ENCODE measurements at places on chromosomes 3 and 15. TPM values are rescaled to one million over a fixed set of nuclear protein-coding genes. Genes with fewer than 3 reads are reported as not detected.

DNA sequence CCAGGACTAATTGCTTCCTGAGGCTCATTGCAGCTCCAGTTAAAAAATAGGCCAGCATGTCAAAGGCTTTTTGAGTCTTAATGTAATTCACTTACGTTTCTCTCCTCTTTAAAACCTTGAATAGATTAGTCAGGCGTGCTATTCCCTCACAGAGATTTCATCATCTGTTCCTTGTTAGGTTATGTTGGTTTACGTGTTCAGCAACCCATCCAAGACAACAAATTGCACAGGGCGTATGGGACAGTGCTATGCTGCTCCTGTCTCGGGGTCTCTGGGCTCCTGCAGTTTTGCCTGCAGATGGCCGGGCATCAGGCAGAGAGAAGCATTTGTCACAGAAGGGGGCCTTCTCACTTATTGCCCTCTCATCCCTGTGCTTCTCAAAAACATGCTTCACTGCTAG lies 117.1 kb downstream of the CHDH start:
- no peak for DNase-seq

DNA sequence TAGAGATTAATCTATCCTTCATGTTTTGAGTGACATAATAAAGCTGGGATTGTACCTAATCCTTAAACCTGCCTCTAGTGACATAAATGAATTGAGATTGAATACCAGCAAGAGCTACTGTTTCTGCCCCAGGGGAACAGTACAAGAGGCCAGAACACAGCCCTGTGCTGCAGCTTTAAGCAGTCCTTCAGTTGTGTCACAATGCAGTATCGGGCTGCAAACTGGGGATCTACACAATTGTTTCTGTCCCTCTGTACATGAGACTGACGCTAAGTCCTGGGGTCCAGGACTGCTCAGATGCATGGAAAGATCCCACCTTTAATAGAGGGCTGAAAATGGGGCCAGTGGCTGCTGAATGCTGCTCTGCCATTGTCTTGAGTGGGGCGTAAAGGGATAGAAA lies 87.5 kb downstream of the MINAR1 start:
- DNase-seq: no peak

GRCh38 chr3:162224746-162225145 lies 728.1 kb downstream of the OTOL1 start:
- peak; percentile 4 for DNase-seq

- DNase-seq: no peak
These were observed 503.4 kb upstream of the CBLB start for GRCh38 chr3:106371971-106372805.

DNA sequence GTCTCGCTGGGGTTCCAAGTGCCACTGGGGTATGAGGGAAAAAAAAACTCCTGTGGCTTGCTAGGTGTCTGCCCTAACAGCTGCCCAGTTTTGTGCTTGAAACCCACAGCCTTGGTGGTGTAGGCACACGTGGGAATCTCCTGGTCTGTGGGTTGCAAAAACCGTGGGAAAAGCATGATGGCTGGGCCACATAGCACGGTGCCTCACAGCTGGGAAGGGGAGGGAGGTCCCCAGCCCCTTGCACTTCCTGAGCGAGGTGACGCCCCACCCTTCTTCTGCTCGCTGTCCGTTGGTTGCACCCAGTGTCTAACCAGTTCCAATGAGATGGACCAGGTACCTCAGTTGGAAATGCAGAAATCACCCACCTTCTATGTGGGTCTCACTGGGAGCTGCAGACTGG lies 144.3 kb downstream of the KBTBD8 start:
- no peak for DNase-seq

- DNase-seq: no peak
These were observed 138.0 kb upstream of the SMAD3 start for GRCh38 chr15:66927201-66928077.

DNA sequence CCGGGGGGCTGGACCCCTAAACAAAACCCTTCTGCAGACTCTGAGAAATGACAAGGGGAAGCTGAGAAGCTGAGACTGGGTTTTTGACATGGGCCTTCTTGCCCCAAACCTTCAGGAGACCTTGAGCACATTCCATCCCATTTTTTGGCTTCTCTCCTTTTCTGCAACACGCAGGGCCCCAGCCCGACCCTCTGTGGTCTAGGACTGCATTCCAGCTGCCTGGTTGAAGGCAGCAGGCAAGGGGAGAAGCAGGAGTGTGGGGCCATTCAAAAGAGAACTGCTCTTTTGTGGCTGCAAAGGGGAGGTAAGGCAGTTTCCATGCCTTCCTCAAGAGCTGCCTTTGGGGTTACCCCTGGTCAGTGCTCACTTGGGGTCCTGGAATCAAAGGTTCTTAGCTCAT lies 263.0 kb downstream of the TLE3 start:
- no peak for DNase-seq

GRCh38 chr3:190074817-190075216 lies 45.9 kb downstream of the P3H2 start:
- DNase-seq: no peak

- DNase-seq: peak; percentile 36
These were observed 8.6 kb downstream of the ZNF445 start for GRCh38 chr3:44468572-44469520.

GRCh38 chr3:82078246-82078645 lies 316.8 kb upstream of the GBE1 start:
- DNase-seq: no peak

DNA sequence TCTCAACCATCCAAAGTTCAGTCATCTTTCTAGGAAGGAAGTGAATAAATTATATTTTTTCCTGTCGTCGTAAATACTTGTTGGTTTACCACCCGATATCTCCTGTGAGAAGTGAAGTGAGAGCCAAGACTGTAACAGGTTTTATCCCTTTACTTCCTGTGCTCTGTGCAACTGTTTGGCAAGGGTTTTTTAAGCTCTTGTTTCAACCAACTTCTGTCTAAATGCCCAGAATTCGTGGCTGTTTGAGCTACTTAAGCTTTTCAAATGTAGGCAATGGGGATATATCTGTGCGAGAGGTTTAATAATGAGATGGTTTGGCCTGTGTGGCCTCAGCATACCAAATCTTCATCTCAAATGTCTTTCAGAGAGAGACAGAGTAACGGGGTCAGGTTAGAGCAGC lies 134.7 kb downstream of the LRTM1 start:
- DNase-seq: peak; percentile 1

DNA sequence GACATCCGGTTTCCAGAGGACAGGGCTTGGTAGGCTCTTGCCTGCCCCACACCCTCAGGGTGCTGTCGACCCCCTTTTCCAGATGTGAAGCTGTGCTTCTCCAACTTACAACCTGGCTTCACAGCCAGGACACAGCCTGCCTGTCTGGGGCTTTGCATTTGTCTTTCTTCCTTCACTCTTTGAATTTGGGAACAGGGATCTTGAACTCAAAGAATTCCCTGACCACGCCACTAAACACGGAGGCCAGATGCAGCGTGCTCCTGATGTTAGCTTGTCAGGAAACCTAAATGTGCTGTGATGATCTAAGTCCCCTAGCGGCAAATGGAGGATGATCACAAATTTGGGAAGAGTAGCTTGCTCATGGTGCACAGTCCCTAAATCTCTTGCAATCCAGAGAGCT lies 244.8 kb upstream of the RGMA start:
- DNase-seq: no peak

DNA sequence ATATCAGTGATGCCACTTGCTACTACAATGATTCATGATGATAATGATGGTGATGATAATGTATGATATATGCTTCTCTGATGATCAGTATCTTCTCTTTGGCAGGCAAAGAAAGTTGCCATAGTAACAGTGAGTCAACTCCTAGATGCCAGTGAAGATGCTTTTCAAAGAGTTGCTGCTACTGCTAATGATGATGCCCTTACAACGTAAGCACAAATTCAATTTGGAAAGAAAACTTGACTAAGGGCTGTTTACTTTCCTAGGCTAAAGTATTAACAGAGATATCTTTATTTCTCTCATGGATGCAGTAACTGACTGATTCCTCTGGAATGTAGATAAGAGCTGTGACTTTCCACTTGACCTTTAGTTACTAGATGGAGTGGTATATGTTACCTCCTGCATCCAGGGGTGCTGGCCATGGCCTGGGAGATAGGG lies 27.8 kb downstream of the ADGRG7 start:
- no peak for DNase-seq

GRCh38 chr3:108125550-108126071 lies 34.8 kb upstream of the CD47 start:
- no peak for DNase-seq

- no peak for DNase-seq
These were observed 57.8 kb downstream of the RIOX2 start for GRCh38 chr3:97914388-97914787.

- DNase-seq: no peak
These were observed 116.5 kb downstream of the ANO10 start for GRCh38 chr3:43505351-43505750.

DNA sequence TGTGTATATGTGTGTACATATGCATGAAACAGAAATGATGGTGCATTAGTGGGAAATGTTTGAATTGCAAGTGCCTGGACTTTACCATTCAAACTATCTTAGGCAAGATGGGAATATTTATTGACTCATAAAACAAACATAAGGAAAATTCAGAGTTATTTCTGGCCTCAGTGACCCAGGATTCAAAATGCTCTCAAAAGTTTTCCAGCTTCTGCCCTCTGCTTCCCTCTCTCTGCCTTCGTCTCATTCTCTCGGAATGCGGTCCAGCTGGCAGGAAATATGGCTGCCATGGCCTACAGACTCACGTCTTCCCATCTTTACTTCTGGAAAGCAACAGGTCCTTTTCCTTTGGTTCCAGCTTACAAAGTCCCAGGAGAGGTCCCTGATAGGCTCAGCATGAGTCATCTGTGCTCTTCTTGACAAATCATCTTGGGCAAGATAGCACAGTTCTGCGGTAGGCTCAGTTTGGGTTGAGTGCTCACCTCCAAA lies 8.7 kb upstream of the ZNF774 start:
- peak; percentile 38 for DNase-seq

- no peak for DNase-seq
These were observed 73.4 kb downstream of the ULK4 start for GRCh38 chr3:41888368-41889076.

- DNase-seq: no peak
These were observed 1.1 kb upstream of the BCL2L10 start for GRCh38 chr15:52113708-52114107.

DNA sequence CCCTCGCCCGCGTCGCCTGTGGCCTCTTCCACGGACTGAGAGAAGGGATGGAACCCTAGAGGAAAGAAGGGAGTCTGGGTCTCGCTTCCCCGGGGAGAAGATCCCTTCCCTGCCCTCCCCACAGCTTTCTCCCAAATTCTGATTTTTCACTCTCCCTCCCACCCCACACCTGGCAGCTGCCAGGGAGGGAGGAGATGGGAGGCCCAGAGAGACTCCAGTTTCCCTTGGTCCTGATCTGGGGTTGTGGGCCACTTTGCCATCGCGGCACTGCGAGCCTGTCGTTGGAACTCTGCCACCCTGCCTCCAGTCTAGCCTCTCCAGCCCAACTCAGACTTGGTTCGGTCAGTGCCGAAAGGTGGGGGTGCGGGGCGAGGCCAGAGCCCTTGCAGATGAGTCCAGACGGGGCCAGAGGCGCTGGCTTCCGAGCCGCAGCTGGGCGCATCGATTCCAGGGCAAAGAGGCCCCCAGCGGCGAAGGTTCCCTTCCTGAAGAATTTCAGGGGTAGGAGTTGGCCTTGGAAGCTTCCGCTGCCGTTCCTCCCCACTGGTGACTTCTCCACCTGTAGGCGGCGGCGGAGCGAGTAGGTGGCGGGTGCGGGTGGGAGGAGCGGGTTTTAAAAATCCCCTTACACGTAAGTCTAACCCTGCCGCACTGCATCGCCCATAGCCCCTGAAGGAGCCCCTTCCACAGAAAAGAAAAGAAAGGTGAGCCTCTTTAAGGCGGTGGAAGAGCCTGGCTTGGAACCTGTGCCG lies 5.2 kb downstream of the WNT5A start:
- no peak for DNase-seq

- peak; percentile 32 for DNase-seq
These were observed 235.6 kb downstream of the CLSTN2 start for GRCh38 chr3:140170612-140171011.

ASB14 gene
- 0.05 TPM for total RNA-seq

NMB gene
- 4.9 TPM for total RNA-seq

SEMA3F gene
- 0.51 TPM for total RNA-seq

ST6GAL1 gene
- 11.1 TPM for total RNA-seq

CLSTN2 gene
- 25.4 TPM for total RNA-seq

HIGD2B gene
- total RNA-seq: not detected

MED12L gene
- total RNA-seq: 0.26 TPM

CLDN11 gene
- not detected for total RNA-seq

CD276 gene
- total RNA-seq: 77.8 TPM

GLDN gene
- not detected for total RNA-seq
